NCI-H69 (cell line): ENCODE measurements at places on chromosomes 12 and 14.

DNA sequence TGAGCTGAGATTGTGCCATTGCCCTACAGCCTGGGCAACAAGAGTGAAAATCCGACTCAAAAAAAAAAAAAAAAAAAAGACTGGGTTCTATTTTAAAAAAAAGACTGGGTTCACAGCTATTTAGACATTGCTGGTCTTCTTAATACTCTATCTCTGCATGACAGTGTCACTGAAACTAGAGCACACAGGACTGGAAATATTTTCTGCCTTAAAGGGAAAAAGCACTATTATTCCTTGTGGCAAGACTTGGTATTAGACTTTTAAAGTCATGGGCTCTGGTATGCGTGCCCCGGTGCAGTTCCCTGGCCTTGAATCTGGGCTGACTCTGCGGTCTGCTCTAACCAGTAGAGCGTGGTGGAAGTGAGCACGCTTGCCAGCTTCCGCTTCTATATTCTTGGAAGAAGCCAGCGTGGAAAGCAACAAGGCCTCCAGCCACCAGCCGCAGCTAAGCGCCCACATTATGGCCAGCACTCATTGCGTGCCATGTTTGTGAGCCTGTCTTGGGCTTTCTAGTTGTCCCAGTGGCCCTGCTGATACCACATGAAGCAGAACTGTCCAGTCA, 31.3 kb downstream of the PRKAB1 start:
- DNase-seq: no peak

- no peak for DNase-seq
Observed at GRCh38 chr14:104450811-104451401, 128.7 kb upstream of the C14orf180 start.

- DNase-seq: no peak
Observed at GRCh38 chr12:32080435-32080834, 26.2 kb upstream of the BICD1 start.

- DNase-seq: no peak
Observed at GRCh38 chr12:56601503-56601902, 28.6 kb downstream of the BAZ2A start.

GRCh38 chr12:132765361-132765760, 3.7 kb upstream of the ANKLE2 start:
- DNase-seq: no peak

DNA sequence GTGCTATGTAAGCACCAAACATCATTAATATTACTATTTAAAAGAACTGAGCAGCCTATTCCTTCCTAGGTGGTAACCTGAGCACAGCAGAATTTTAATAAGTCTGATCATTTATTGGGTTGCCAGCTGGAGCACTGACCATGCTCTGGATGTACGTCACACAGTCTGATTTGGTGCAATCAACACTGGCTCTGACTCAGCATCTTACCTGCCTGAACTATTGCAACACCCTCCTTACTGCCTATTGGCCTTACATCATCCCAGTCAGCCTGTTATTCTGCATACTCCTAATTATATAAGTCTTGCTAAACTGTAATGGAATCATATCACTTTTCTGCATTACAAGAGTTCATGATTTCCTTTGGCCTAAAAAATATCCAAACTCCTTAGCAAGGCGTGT, 149.7 kb downstream of the PTPRO start:
- peak; percentile 20 for DNase-seq

DNA sequence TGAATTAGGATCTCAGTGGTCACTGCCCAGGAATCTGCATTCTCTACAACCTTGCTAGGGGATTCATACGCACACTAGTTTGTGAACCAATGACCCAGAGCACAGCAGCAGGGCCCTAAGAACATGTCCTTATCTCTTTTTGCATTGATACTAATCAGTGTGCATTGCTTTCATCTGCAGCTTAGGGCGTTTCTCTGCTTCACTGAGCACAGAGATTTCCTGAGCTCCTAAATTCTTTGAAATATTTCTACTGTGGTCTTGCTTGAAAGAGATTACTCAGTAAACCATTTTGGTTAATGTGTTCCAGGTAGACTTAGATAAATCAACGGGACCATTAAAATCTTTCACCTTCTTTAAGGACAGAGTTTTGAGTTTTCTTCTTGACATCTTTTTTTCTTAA, 351.3 kb upstream of the KITLG start:
- DNase-seq: no peak

DNA sequence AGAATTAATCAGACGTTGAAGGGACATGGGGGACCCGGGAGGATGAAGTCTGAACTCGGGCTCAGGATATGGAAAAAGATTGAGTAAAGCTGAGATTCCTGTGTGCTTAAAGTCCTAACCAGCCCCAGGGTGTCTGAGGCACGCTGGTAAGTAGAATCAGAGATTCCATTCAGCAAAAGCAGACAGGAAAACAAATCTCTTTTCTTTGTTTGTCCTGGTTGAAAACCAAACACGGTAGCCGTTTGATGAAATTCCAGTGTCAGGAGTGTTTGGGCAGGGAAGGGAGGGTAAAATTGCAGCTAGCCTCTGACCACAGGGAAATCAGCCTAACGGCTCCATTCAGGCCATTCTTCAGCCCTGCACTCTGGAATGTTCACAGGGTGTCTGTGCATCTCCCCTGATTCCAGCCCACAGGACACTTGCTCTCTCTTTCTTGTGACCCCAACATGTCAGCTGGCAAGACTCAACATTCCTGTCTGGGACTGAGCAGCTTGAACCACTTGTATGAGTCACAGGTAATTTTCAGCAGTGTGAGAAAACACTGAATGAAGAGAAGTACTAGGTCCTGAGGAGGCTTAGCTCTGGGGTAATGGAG, 31.0 kb downstream of the NINJ2 start:
- peak; percentile 70 for DNase-seq

DNA sequence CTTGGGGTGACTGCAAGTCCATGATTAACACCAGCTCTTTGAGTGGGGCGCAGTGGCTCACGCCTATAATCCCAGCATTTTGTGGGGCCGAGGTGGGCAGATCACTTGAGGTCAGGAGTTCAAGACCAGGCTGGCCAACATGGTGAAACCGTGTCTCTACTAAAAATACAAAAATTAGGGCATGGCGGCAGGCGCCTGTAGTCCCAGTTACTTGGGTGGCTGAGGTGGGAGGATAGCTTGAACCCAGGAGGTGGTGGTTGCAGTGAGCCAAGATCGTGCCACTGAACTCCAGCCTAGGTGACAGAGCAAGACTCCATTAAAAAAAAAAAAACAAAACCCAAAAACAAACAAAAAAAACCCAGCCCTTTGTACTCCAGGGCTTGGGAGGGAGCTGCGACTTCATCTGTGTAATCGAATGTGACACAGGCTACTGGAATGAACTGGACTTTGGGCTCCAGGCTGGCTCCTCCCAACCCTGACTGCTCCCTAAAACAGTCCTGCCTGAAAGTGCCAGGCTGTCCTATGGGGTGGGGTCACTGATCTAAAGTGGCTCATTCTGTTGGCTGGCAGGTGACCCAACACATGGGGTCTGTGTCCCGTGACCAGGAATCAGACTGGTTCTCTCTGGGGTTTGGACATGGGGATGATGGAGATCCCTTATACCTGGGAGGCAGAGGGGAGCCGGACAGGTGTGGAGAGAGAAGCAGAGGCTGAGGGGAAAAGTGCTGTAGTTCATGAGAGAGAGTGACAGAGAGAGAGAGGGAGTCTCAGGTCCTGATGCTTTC, 9.3 kb upstream of the C12orf43 start:
- no peak for DNase-seq

DNA sequence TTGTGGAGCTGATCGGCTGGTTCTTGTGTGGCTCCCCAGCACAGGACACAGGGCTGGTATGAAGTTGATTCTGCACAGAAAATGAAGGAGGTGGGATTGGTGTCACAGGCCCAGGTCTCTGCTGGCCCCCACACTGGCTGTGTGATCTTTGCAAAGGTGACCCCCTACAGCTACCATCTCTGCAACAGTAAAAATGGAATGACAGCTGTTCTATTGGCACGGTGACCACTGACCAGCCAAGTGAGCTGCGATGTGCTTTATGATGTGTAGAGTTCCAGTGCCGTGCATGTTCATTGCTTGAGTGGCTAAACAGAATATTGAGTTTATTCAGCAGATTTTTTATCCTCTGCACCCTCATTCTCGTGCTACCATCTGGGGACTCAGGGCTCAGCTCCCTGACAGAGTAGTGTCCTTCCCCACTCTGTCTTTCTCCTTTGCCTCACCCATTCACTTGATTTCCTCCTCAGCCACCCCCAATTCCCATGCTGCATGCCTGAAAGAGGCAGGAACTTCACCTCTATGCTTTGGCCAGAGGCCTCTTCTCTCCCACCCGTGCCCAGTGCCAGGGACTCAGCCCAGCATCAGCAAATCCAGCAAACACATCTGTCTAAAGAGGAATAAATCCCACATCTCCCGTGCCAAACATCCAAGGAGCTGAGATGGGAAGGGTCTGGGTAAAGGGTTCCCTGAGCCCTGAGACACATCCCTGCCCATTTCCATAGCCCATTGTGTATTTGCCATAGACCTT, 21.2 kb downstream of the C14orf132 start:
- DNase-seq: no peak

GRCh38 chr12:95699579-95699978, 91.0 kb downstream of the NTN4 start:
- no peak for DNase-seq

- no peak for DNase-seq
Observed at GRCh38 chr14:31746326-31746725, 185.1 kb downstream of the NUBPL start.

- DNase-seq: no peak
Observed at GRCh38 chr12:127570387-127570786, 696.6 kb upstream of the TMEM132C start.

- no peak for DNase-seq
Observed at GRCh38 chr12:99133401-99133800, 488.3 kb downstream of the APAF1 start.

- DNase-seq: peak; percentile 36
Observed at GRCh38 chr12:81261508-81262207, 183.8 kb downstream of the ACSS3 start.

GRCh38 chr12:73225371-73225937, 953.3 kb downstream of the TRHDE start:
- peak; percentile 76 for DNase-seq

DNA sequence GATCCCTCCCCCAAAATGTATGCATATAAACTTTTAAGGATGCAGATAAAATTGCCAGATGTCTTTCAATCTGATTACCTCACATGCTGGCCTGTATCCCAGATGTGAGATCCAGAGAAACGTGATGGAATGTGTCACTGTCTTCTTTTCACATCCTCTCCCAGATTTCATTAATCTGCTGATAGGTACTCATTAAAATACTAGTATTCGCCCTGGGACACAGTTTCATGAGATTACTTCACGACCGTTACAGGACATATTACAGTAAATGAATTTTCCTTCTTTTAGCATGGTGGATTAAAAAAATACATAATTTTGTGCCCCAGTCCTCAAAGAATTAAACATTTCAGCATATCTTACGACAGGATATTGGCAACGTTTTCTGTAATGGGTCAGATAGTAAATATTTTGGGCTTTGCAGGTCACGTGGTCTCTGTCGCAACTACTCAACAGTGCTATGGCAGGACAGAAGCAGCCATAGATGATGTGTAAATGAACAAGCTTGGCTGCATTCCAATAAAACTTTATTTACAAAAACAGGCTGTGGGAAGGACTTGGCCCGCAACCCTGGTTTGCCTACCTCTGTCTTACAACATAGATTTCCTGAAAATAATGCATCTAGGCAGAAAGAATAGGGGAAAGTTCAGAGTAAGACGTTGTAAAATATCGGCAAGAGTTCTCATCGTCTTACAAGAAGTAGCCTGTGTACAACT, 156.0 kb upstream of the DIO3 start:
- DNase-seq: no peak

DNA sequence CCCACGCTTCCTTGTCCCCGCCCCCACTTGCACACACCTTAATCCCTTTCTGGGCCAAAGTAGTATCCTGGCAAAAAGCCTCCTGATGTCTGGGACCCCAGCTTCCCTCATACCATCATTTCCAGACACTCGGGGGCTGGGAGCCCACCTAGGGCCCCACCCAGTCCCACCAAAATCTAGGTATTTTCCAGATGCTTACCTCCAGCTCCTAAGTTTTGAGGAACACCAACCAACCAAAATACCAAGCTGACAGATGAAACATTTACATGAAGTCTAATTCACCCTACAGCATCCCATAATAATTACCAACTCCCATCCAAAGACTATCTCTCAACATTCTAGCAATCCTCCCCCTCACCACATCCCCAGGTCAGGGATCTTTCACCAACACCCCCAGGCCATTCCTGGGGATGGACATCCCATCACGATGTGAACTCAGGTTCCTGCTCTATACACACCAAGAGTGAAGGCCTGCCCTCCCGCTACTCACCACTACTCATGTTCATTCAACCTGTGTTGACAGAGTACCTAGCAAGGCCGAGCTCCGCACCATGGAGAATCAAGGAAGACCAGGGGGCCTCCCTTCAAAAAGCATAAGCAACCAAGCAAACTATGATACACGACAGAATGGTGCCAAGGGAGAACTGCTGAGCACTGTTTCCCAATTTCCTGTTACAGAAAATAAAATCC, 1.6 kb upstream of the CHD4 start:
- DNase-seq: peak; percentile 50

DNA sequence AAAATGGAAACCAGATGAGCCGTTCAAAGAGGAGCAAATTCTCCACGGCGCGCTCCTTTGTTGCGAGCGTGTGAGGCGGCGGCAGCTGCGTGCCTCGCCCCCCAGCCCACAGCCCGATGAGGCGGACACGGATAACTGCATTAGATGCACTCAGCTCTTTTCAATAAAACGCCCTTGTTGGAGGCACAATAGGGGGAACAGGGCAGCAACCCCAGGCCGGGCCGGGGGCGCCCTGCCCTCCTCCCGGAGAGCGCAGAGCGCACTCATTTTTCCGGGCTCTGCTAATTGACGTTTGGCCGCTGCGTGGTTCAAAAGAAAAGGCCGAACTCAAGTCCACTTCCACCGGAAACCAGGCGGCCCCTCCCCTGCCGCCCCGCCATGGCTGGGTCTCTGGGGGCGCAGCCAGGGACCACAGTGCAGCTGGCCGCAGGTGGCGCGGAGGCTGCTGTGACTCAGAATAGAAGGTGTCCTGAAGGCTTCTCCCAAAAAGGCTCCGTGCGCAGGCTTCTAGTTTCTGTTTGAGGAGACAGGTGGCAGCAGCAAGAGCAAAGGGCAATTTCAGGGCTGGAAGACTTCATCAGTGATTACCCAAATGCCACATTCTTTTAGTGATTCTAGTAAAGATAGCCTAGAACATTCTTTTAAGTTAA, 29.0 kb upstream of the SMOC1 start:
- peak; percentile 19 for DNase-seq

- no peak for DNase-seq
Observed at GRCh38 chr14:92965281-92965680, 42.3 kb downstream of the CHGA start.

- DNase-seq: peak; percentile 92
Observed at GRCh38 chr12:111322336-111323250, 46.3 kb downstream of the PHETA1 start.

GRCh38 chr14:38039496-38039895, 168.2 kb upstream of the SSTR1 start:
- no peak for DNase-seq
